Activated CD8-positive, alpha-beta memory T cell treated with anti-CD3 and anti-CD28 coated beads for 24 hours (primary cell): ENCODE measurements at places on chromosomes 7 and 10.

DNA sequence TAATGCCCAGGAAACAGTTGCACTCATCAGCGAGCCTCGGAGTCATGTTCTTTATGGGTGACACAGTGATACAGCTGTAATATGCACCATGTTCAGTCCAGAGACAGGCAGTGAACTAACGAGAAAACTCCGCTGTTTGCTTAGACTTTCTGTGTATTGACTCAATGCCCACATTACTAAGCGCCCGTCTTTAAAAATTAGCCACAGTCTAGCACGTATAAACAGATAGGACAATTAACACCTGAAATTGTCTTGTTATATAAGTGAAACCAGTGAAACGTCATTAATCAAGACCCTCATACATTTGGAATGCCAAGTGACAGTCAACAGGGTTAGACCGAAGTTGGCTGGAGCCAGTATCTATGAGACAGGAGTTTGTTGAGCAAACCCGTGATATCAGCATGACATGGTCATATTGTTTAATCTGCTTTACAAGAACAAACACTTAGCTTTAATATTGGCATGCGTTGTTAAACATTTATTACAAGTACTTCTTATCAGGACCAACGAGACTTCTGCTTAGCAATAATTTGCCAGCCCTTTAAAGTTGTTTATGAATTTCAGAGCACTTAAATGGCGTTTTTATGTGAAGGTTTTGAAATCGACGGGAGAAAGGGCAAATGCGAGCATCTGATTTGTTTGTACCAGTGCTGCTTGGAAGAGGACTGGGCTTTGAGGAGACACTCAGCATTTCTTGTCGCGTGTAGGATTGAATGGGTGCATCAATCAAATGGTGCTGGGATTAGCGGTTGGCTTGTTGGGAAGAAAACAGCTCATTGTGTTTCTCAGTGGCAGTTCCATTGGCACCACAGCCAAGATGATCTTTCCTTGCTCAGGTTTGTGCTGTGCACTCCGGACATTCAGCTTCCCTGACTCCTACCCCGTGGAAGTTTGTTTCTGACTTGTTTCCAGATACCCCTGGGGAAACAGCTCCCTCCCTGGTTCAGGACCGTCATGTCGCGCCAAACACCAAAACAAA lies 56.3 kb downstream of the CAMK1D start:
- peak; percentile 33 for DNase-seq

GRCh38 chr7:66352071-66352470 lies 146.9 kb downstream of the TPST1 start:
- DNase-seq = no peak

DNA sequence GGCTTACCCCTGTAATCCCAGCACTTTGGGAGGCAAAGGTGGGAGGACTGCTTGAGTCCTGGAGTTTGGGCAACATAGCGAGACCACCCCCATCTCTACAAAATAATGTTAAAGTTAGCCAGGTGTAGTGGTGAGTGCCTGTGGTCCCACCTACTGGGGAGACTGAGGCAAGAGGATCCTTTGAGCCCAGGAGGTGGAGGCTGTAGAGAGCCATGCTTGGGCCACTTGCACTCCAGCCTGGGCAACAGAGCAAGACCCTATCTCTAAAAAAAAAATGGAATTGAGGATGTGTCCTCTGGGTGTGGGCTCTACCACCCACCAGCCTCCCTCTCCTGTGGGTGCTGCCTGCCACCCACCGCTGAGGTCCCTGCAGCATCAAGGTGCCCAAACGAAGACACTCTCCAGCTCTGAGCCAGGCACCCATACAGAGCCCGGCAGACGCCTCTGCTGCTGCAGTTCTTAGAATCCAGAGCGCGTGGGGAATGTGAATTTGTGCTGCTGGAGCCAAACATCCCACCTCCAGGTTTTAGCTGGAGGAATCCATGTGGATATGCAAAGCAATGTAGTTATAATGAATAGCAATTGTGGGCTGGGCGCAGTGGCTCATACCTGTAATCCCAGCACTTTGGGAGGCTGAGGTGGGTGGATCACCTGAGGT lies 176.0 kb upstream of the TNRC18 start:
- DNase-seq = no peak

GRCh38 chr7:38169847-38170246 lies 8.2 kb upstream of the STARD3NL start:
- DNase-seq = no peak
